CD8-positive, alpha-beta memory T cell (primary cell): ENCODE measurements at places on chromosomes 1 and 21.
A peak's percentile ranks its signal among the peaks of the same experiment; 100 is the strongest.

DNA sequence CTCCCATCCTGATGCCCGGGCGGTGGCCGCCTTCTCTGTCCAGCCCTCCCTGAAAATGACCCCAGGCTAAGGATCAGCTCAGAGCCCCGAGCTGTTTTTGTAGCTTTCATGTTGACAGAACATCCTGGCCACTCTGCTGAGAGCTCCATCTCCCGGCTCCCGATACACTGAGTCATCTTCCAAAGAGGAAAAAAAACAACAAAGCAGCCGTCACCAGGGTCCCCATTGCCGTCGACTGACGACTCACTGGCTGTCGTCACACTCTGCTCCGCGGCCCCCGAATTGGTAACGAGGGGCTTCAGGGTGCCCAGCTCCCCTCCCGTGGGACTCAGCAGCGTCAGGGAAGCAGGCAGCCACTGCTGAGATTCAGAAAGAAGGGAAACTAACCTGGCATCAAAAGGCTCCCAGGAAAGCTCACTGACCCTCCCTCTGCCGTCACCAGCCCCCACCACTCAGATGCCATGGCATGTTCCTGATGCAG lies 67.2 kb downstream of the CD46 start:
- peaks cover 60% of the 10 kb centered on the region for H3K4me1 ChIP-seq
- no peak for DNase-seq
- H3K27ac ChIP-seq: no peak overlapping the region
- no peaks in the 10 kb centered on the region for H3K27me3 ChIP-seq
- H3K4me3 ChIP-seq: no peak overlapping the region

- H3K27me3 ChIP-seq: no peaks in the 10 kb centered on the region
- H3K27ac ChIP-seq: no peak overlapping the region
- H3K4me3 ChIP-seq: no peak overlapping the region
- H3K36me3 ChIP-seq: no peaks in the 10 kb centered on the region
These were observed 5.8 kb downstream of the RNF19B start for GRCh38 chr1:32958827-32959226.

DNA sequence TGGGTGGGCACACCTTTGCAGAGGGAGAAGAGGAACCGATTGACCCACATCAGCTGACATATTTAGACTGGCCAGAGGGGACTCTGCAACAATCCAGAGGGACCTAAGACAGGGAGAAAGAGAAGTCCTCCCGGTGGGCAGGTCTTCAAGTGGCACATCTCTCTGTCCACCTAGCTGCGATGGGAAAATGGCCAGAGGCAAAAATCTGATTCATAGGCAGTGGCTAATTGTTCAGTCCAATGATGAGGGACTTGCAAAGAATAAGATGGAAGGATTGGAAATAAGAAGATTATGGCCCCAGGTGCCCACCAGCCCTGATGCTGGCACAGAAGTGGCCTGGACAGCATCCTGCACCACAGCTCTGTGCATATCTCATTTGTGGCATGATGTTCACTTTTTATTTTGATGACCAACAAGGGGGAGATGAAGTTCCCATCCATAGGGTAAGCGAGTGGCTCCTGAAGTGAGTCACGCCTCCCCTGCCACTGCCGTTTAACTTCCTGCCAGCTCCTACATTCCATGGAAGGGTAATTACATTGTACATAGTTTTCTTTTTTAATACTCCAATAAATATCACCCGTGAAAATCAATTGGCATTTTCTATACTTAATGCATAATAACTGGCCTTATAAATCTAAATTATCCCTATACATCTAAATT lies 659.6 kb downstream of the MATN1 start:
- no peak overlapping the region for H3K27ac ChIP-seq
- no peak overlapping the region for H3K4me3 ChIP-seq
- H3K27me3 ChIP-seq: no peaks in the 10 kb centered on the region
- DNase-seq: no peak
- no peaks in the 10 kb centered on the region for H3K36me3 ChIP-seq

- no peak for DNase-seq
- no peaks in the 10 kb centered on the region for H3K27me3 ChIP-seq
- H3K4me3 ChIP-seq: no peak overlapping the region
- no peaks in the 10 kb centered on the region for H3K4me1 ChIP-seq
- H3K27ac ChIP-seq: no peak overlapping the region
- H3K36me3 ChIP-seq: no peaks in the 10 kb centered on the region
These were observed 96.9 kb downstream of the LPAR3 start for GRCh38 chr1:84795966-84796600.

DNA sequence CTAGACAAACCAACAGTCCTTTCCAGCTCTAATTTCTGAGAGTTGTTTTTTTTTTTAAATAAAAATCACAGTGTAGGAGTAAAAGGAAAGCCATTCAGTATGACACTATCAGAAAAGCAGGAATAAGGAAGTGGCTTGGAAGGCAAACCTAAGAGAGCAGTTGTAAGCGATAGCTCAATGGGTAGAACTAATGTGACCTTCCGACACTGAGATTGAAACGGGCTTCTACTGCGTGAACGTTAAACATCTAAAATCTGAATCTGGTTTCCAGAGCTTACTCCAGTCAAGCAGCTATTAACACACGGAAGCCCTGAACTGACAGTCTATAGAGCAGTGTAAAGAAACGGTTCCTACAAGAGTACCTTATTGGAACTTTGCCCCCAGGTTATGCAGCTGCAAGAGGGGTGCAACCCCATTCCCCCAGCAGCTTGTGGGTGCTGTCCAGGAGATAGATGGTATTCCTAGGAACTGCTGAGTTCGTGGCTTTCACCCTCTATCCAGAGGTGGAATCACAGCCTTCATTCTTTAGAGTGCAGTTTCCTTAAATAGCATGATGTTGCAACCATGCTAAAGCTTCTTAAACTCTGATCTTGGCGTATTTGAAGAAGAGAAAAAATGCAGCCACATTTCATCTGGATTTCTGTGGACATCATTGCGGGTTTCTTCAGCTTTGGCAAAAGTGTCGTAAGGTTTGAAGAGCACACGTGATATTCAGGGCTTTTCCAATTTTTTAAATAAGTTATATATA lies 3.3 kb upstream of the IRF2BP2 start:
- H3K27ac ChIP-seq: peak overlapping the region; percentile 96
- H3K4me1 ChIP-seq: peaks cover 34% of the 10 kb centered on the region
- no peaks in the 10 kb centered on the region for H3K27me3 ChIP-seq

DNA sequence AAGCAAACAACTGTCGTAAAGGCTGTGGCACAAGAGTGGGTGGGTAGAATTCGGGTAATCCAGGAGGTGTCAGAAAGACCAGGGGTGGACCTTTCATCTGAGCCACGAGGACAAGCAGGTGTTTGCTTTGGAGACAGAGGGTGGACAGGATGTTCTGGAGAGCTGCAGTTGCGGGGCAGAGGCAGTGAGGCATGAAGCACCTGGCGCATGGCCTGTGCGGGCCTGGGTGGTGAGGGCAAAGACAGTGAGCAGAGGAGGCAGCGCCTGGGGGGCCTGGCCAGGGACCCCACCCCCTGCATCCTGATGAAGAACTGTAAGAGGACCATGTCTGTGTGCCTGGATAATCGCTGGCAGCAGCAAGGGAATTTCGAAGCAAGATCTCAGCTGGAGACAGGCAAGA lies 24.9 kb downstream of the KIF26B start:
- H3K27ac ChIP-seq: no peak overlapping the region
- H3K4me1 ChIP-seq: no peaks in the 10 kb centered on the region
- no peak overlapping the region for H3K4me3 ChIP-seq
- H3K27me3 ChIP-seq: no peaks in the 10 kb centered on the region

DNA sequence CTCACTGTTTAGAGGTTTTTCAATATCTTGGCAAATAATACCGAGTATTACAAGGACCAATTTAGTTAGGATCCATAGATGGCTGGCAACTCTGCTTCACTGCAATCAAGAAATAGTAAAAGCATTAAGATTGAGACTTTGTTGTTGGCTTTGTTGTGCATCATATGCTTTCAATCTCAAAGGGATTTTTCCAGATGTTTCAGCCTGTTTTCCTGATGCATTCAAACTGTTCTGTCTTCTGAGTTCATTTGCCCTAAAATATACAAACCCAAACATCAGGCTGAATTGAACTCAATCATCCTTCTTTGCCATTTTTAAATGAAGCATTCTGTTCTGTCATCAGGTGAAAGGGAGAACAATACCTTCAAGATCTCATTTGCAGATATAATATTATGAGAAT lies 248.7 kb downstream of the TTLL7 start:
- no peak overlapping the region for H3K27ac ChIP-seq
- H3K4me3 ChIP-seq: no peak overlapping the region
- no peaks in the 10 kb centered on the region for H3K36me3 ChIP-seq
- DNase-seq: no peak
- H3K4me1 ChIP-seq: no peaks in the 10 kb centered on the region

GRCh38 chr1:168848051-168848450 lies 119.0 kb upstream of the DPT start:
- no peaks in the 10 kb centered on the region for H3K27me3 ChIP-seq
- no peak for DNase-seq
- no peaks in the 10 kb centered on the region for H3K36me3 ChIP-seq
- no peak overlapping the region for H3K4me3 ChIP-seq

- H3K27ac ChIP-seq: no peak overlapping the region
- H3K4me3 ChIP-seq: no peak overlapping the region
- H3K4me1 ChIP-seq: peaks cover 19% of the 10 kb centered on the region
These were observed 16.6 kb downstream of the IFI6 start for GRCh38 chr1:27655151-27655937.

DNA sequence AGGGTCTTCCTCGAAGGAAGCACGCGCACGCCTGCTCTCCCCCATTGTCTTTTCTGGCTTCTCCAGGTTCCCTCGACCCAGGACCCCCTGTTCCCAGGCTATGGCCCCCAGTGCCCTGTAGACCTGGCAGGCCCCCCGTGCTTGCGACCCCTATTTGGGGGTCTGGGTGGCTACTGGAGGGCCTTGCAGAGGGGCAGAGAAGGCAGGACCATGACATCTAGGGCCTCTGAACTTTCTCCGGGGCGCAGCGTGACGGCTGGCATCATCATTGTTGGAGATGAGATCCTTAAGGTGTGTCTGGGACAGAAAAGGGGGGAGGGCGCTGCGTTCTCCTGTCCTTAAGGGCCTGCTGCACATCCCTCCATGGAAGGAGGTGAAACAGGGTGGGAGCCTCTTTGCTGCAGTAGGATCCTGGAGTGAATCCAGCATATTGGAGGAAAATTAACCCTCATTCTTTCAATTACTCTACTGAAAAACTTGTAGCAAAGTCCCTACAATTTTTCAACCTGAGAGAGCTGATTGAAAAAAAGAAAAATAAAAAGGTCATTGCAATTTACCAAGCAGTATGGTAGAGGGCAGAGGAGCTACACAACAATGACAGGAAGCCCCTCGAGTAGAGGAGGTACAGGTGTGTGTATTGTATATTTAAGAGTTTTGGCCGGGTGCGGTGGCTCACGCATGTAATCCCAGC lies 777 bp downstream of the FLAD1 start:
- H3K4me1 ChIP-seq: peaks cover 15% of the 10 kb centered on the region
- peak overlapping the region; percentile 76 for H3K27ac ChIP-seq
- H3K27me3 ChIP-seq: no peaks in the 10 kb centered on the region
- no peak for DNase-seq
- H3K36me3 ChIP-seq: peaks cover 14% of the 10 kb centered on the region

- no peak overlapping the region for H3K4me3 ChIP-seq
- no peaks in the 10 kb centered on the region for H3K27me3 ChIP-seq
- no peaks in the 10 kb centered on the region for H3K4me1 ChIP-seq
- no peaks in the 10 kb centered on the region for H3K36me3 ChIP-seq
- no peak overlapping the region for H3K27ac ChIP-seq
These were observed 514.0 kb upstream of the TMPRSS15 start for GRCh38 chr21:18917622-18918021.

DNA sequence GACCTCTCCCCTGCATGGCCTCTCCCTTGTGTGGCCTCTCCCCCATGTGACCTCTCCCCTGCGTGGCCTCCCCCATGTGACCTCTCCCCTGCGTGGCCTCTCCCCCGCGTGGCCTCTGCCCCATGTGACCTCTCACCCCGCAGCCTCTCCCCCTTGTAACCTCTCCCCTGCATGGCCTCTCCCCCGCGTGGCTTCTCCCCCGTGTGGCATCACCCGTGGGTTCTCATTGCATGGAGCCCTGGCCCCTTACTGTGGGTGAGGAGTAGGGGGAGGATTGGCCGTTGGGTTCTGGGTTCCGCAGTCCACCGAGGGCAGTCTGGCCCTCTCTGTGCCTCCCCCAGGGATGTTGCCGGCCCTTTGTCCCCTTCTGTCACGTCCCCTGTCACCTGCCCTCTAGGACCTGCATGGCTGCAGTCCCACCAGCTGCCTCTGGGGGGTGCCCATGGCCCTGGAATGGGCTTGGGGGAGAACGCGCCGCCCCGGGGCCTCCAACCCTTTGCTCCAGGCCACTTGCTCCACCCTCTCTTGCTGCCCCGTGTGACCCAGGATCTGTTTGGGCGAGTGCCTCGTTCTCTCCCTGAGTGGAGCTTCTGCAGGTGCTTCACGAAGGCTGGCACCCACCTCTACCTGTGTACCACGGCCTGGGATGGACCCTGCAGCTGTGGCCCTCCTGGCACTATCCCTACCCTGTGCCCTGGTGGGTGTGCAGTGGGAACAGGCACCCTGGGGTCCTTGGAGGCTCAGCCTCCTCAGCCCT lies 21.3 kb downstream of the RRP1 start:
- H3K4me1 ChIP-seq: peaks cover 7% of the 10 kb centered on the region
- peak; percentile 81 for DNase-seq
- no peaks in the 10 kb centered on the region for H3K36me3 ChIP-seq
- no peak overlapping the region for H3K4me3 ChIP-seq
- H3K27me3 ChIP-seq: no peaks in the 10 kb centered on the region
- H3K27ac ChIP-seq: peak overlapping the region; percentile 54

DNA sequence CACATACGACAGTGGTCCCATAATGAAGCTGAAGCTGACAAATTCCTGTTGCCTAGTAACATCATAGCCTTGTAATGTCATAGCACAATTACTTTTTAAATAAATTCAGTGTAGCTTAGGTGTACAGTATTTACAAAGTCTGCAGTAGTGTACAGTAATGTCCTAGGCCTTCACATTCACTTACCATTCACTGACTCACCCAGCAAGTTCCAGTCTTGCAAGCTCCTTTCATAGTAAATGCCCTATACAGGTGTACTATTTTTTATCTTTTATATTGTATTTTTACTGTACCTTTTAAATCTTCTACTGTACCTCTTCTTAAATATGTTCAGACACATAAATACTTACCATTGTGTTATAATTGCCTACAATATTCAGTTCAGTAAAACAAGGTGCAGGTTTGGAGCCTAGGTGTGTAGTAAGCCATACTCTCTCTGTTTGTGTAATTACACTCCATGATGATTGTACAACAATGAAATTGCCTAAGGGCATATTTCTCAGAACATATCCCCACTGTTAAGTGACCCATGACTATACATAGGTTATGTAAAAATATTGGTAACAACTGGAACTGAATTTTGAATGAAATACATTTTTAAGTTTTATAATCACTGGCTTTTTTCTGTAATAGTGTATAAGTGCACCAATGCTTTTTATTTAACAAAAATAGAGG lies 33.5 kb upstream of the ADAM30 start:
- H3K36me3 ChIP-seq: peaks cover 52% of the 10 kb centered on the region
- DNase-seq: no peak
- no peaks in the 10 kb centered on the region for H3K4me1 ChIP-seq
- H3K27me3 ChIP-seq: no peaks in the 10 kb centered on the region
- H3K27ac ChIP-seq: no peak overlapping the region
- H3K4me3 ChIP-seq: no peak overlapping the region

- H3K4me1 ChIP-seq: no peaks in the 10 kb centered on the region
- no peaks in the 10 kb centered on the region for H3K36me3 ChIP-seq
- no peak for DNase-seq
- no peaks in the 10 kb centered on the region for H3K27me3 ChIP-seq
These were observed 145.7 kb downstream of the ZNF644 start for GRCh38 chr1:90876101-90876500.

GRCh38 chr1:158998037-158998780 lies 11.5 kb upstream of the IFI16 start:
- peak overlapping the region; percentile 6 for H3K4me3 ChIP-seq
- no peak for DNase-seq
- no peaks in the 10 kb centered on the region for H3K27me3 ChIP-seq
- no peaks in the 10 kb centered on the region for H3K36me3 ChIP-seq
- no peak overlapping the region for H3K27ac ChIP-seq
